ENCODE measurements at places on chromosomes 16 and 17.

DNA sequence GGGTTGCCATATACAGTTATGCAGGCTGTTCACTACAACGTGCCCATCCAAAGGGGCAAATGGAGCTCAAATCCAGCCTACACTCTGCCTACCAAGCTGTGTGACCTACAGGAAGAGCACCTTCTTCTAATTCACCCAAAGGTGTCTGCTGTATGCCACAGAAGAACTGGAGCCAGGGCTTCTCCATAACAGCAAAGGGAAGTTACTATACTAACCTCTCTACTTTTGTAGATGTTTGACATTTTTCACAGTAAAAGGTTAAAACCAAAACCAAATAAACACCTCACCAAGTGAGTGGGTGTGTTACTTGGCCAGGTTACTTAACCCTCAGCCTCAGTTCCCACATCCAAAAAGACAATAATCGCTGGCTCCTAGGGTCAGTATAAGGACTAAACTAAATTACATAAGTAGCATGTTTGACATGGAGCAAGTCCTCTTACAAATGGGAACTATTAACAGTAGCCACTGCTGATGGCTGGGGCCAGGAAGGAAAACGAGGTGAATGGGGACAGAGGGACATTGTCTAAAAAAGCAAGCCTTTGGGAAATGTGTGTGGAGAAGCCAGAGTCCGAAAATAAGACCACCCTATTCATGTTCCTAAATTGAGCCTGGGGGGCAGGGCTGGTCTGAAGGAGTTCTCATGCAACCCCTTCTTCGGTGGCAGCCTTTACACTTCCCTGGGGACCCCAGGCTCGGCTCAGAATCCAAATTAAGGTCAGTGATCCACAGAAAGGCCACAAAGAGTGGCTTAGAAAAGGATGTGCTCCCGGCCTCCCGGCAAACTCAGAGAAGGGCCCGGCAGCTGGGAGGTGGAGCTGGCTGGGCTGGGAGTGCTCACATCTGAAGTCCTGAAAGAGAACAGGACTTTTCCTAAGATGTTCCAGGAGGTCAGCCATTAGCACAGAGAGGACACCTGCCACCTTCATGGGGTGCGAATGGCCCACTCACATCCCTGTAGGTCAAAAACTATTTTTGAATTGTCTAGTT lies 13.5 kb downstream of the CUEDC1 start:
- H3K27me3 ChIP-seq, result peaks cover 38% of the 10 kb centered on the region
- H3K4me3 ChIP-seq, result no peak overlapping the region
- no peak for DNase-seq
- H3K4me1 ChIP-seq, result peaks cover 31% of the 10 kb centered on the region

DNA sequence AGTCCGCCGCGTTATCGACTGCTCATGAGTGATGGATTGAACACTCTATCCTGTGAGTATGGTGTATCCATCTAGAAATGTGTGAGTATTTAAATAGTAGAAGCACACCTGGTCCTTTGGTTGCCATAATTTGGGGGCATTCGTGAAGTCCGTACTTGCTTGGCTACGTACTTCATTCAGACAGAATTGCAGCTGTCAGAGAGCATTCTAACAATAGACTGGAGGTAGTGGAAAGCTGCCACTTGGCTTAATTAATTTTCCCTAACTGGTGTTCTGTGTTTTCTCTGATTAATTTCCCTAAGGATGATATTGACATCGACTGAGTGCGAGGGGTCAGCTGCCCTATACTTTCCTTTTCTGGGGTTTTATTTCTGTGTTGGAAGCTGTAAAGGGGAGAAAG lies 14.1 kb downstream of the RPA1 start:
- no peak overlapping the region for H3K27ac ChIP-seq
- no peaks in the 10 kb centered on the region for H3K27me3 ChIP-seq
- peaks cover 10% of the 10 kb centered on the region for H3K4me1 ChIP-seq
- H3K36me3 ChIP-seq, result peaks cover 42% of the 10 kb centered on the region

- H3K27ac ChIP-seq, result no peak overlapping the region
- H3K27me3 ChIP-seq, result peaks cover 13% of the 10 kb centered on the region
- H3K36me3 ChIP-seq, result no peaks in the 10 kb centered on the region
- no peak for DNase-seq
- H3K4me1 ChIP-seq, result no peaks in the 10 kb centered on the region
- no peak overlapping the region for H3K4me3 ChIP-seq
Measured at GRCh38 chr17:207775-208174, 26.3 kb upstream of the DOC2B start.

DNA sequence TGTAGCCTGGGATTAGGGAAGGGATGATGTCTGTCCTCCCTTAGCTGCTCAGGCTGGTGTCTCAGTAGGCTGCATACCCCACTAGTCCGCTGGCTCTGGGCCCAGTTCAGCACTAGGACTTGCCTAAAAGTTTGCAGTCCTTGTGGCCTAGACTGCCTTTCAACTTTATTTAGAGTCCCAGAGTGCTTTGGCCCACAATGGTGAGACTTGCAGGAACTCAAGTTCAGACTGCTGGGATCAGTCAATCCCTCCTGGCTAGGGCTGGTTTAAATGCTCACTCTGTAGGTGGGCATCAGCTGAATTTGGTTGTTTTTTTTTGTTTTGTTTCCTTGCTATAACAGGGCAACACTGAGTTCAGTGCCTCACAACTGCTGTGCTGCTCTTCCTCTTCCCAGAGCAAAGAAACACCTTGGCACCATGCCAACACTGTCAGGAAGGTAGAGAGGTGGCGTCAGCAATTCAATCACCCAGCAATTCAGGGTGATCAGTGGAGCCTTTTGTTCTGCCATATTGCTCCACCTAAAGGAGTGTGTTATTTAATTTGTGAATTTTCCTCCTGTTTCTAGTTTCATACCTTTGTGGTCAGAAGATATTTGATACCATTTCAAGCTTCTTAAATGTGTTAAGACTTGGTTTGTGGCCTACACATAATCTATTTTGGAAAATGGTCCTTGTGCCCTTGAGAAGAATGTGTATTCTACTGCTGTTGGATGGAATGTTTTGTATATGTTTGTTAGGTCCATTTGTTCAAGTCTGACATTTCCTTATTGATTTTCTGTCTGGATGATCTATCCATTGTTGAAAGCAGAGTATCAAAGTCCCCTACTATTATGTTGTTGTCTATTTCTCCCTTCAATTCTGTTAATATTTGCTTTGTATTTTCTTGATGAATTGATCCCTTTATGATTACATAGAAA lies 284.0 kb upstream of the PMFBP1 start:
- peaks cover 2% of the 10 kb centered on the region for H3K36me3 ChIP-seq
- DNase-seq, result no peak
- H3K27me3 ChIP-seq, result no peaks in the 10 kb centered on the region
- no peaks in the 10 kb centered on the region for H3K4me1 ChIP-seq

DNA sequence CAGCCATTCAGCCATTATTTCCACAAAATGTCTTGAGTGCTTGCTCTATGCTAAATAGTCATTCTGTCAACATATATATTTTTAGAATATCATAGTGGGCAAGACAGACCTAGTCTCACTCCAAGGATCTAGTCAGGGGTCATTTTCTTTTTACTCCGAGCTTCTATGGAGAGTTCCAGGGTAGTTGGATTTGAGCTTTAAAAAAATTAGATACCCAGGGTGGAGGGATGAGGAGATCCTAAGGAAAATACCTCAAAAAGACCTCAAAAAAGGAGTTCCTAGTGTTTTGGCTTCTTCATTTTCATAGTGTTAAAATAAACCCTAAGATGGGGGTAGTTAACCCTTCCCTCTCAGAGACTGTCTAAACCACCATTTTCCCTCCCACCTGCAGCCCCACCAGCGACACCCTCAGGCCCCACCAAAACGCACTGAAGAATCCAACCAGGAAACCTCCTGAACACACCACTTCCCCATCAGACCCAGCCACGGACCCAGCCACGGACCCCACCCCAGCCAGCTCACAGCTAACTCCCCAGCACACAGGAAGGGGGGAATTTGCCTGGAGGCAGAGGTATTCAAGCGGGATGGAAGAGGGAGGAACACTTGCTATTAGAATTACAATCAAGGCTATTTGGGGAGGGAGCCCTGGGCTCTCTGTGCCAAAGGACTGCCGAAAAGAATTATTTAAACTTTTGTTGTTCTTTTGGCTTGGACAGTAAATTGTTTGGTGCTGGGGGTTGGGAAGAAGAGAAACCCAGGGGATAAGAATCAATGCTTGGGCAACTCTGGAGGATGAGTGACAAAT lies 2.2 kb downstream of the ETV4 start:
- H3K36me3 ChIP-seq, result peaks cover 3% of the 10 kb centered on the region
- peaks cover 48% of the 10 kb centered on the region for H3K27me3 ChIP-seq
- peaks cover 24% of the 10 kb centered on the region for H3K4me1 ChIP-seq
- peak overlapping the region; percentile 74 for H3K4me3 ChIP-seq
- H3K27ac ChIP-seq, result no peak overlapping the region

GRCh38 chr16:81099958-81100357 lies 3.8 kb upstream of the GCSH start:
- peaks cover 6% of the 10 kb centered on the region for H3K4me1 ChIP-seq
- H3K4me3 ChIP-seq, result no peak overlapping the region
- H3K36me3 ChIP-seq, result no peaks in the 10 kb centered on the region
- no peak for DNase-seq
- peaks cover 3% of the 10 kb centered on the region for H3K27me3 ChIP-seq

GRCh38 chr16:81630635-81631031 lies 148.5 kb upstream of the PLCG2 start:
- H3K4me1 ChIP-seq, result peaks cover 61% of the 10 kb centered on the region
- no peaks in the 10 kb centered on the region for H3K27me3 ChIP-seq
- H3K27ac ChIP-seq, result peak overlapping the region; percentile 70
- no peaks in the 10 kb centered on the region for H3K36me3 ChIP-seq

DNA sequence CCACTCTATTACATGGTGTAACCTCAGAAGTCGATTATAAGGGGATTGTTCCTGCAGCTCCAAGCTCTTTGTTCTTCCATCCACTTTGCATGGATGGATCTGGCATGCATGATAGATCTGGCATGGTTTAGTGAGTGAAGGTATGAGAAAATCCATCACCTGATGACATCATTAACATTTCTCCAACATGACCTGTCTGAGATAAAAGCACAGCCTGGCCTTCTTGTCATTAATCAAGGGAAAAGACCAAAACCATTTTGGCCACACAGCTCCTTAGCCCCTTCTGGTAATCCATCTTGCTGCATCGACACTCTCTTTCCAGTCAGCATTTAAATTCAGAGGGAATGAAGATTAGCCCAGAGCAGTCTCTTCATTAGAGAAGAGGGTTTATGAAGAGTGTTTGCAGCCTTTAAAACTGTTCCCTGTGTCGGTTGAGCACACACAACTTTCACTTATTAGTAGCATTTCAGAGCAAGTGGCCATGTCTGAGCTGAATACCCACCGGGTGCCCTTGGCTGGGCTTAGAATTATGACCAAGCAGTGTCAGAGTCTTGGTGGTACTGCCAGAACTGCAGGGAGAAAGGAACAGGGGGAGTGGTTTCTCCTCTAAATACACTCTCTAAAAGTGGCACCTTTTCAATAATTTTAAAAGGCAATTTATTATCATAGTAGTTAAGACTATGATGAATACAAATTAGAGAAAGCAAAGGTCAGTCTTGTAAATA lies 246.0 kb downstream of the HAPSTR1 start:
- no peak overlapping the region for H3K27ac ChIP-seq
- no peaks in the 10 kb centered on the region for H3K4me1 ChIP-seq
- H3K36me3 ChIP-seq, result no peaks in the 10 kb centered on the region
- no peaks in the 10 kb centered on the region for H3K27me3 ChIP-seq

DNA sequence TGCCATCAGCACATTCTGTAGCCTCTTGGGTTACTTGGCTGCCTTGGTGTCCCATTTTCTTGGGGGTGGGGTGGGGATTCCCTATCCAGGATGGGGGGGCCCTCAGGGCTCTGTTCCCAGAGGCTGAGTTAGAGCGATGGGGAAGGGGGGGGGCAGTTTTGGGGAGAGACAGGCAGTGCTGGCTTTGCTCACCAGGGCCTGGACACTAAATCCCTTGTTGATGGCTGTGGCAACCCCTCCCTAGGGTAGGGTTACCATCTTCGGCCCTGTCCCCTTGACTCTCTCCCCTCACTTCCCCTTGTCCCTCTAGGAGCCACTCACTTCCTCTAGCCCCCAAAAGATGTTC lies 660 bp upstream of the ATP2A1 start:
- no peak for DNase-seq
- peaks cover 4% of the 10 kb centered on the region for H3K36me3 ChIP-seq
- H3K27ac ChIP-seq, result no peak overlapping the region
- peaks cover 2% of the 10 kb centered on the region for H3K27me3 ChIP-seq
- peak overlapping the region; percentile 46 for H3K4me3 ChIP-seq

DNA sequence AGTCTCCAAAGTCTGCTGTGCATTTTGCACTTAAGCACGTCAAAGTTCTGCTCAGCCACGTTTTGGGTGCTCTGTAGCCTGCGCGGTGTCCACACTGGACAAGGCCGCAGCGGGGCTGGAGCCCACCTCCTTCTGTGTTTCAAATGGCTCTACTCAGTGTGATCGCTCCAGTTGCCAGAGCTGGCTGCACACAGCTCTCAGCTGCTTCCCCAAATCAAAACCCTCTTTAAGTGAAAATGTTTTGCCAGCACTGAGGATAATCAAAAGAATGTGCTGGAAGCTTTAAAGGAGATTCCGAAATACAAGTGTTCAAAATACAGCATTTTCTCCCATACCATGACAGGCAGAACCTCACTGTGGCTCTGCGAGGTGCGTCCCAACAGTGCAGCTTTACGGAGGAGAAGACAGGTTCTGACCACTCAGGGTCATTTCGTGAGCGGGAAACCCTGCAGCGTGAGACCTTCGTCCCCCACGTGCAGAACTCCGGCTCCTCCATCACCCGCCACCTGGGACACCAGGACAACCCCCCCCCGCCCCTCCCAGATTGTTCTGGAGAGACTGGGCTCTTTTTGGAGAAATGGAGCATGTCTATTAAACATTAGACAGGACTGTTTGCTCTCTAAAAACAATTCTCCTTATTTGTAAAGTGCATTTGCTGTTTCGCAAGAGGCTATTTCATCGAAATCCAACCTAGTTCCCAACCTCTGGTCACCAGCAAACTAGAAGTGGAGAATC lies 16.6 kb downstream of the TBC1D16 start:
- H3K27ac ChIP-seq, result no peak overlapping the region
- DNase-seq, result no peak
- no peaks in the 10 kb centered on the region for H3K27me3 ChIP-seq
- H3K4me1 ChIP-seq, result no peaks in the 10 kb centered on the region
- no peaks in the 10 kb centered on the region for H3K36me3 ChIP-seq

DNA sequence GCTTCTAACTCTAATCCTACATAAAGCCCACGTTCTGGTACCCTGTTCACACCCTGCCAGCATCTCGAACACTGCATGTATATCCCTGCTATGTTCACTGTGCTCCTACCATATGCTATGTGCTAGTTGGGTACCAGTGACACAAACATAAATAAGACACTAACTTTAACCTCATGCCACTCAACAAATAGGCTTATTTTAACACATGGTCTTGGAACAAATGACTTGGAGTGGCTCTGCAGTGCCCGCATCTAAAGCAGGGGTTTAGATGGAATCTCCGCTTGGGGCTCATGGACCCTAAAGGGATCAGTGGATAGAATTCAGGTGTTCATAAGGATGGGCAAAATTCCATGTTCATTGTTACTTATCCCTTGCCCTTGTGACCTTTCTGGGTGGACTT lies 175.7 kb upstream of the ZKSCAN2 start:
- H3K4me1 ChIP-seq, result no peaks in the 10 kb centered on the region
- DNase-seq, result no peak
- no peak overlapping the region for H3K4me3 ChIP-seq
- no peaks in the 10 kb centered on the region for H3K36me3 ChIP-seq
- no peak overlapping the region for H3K27ac ChIP-seq
